ENCODE measurements at places on chromosomes 16 and 17. TPM values are rescaled to one million over a fixed set of nuclear protein-coding genes. Genes with fewer than 3 reads are reported as not detected.

The CD300E gene
- not detected for total RNA-seq

The KRT31 gene
- not detected for total RNA-seq

The YPEL2 gene
- total RNA-seq = 1.9 TPM

The TEKT5 gene
- not detected for total RNA-seq

The ABAT gene
- 2.4 TPM for total RNA-seq

The CCR7 gene
- total RNA-seq = not detected

The SLC38A8 gene
- total RNA-seq = not detected

The REXO5 gene
- total RNA-seq = 6.1 TPM

The CACNG5 gene
- not detected for total RNA-seq

The CYGB gene
- total RNA-seq = not detected

The MARVELD3 gene
- 1.1 TPM for total RNA-seq

The GPRC5C gene
- 17.7 TPM for total RNA-seq
